ENCODE measurements at places on chromosomes 1 and 21. TPM values are rescaled to one million over a fixed set of nuclear protein-coding genes. Genes with fewer than 3 reads are reported as not detected.

The SEMA4A gene
- 10.5 TPM for total RNA-seq

The ASAP3 gene
- total RNA-seq, result 0.75 TPM

The SLFNL1 gene
- 0.20 TPM for total RNA-seq

The DDI2 gene
- 33.7 TPM for total RNA-seq

The TFF2 gene
- not detected for total RNA-seq

The LHX8 gene
- total RNA-seq, result not detected

The GTF2B gene
- total RNA-seq, result 39.4 TPM

The MIGA1 gene
- 8.6 TPM for total RNA-seq

The ARTN gene
- 0.64 TPM for total RNA-seq

The PTGER3 gene
- 4.2 TPM for total RNA-seq

The PDC gene
- total RNA-seq, result not detected

The TTC22 gene
- total RNA-seq, result 4.6 TPM

The PRKAA2 gene
- not detected for total RNA-seq

The NOTCH2 gene
- total RNA-seq, result 107 TPM

The C4BPA gene
- total RNA-seq, result not detected

Measured in T-helper 2 cell treated with Interferon-gamma antibody and Interleukin-4, amounts not matched to agents 100 ng/mL and 5 ng/mL, for 36 hours (primary cell).